ENCODE measurements at places on chromosomes 3 and 15. TPM values are rescaled to one million over a fixed set of nuclear protein-coding genes. Genes with fewer than 3 reads are reported as not detected.
A peak's percentile ranks its signal among the peaks of the same experiment; 100 is the strongest.

- no peaks in the 10 kb centered on the region for H3K4me1 ChIP-seq
- H3K4me3 ChIP-seq, result no peak overlapping the region
Measured at GRCh38 chr3:12442654-12443501, 41.4 kb upstream of the TSEN2 start.

GRCh38 chr3:11853450-11853849, 6.8 kb upstream of the TAMM41 start:
- H3K27me3 ChIP-seq, result peaks cover 30% of the 10 kb centered on the region
- H3K4me3 ChIP-seq, result no peak overlapping the region
- no peak for DNase-seq

GRCh38 chr3:171293142-171293782, 166.9 kb downstream of the TNIK start:
- DNase-seq, result no peak
- H3K4me1 ChIP-seq, result peaks cover 53% of the 10 kb centered on the region
- peaks cover 30% of the 10 kb centered on the region for H3K36me3 ChIP-seq
- H3K4me3 ChIP-seq, result no peak overlapping the region

Gene PGBD4
- total RNA-seq, result 3.4 TPM

GRCh38 chr3:172918165-172918564, 167.6 kb downstream of the ECT2 start:
- no peak for DNase-seq
- H3K36me3 ChIP-seq, result no peaks in the 10 kb centered on the region
- H3K27me3 ChIP-seq, result peaks cover 12% of the 10 kb centered on the region
- no peak overlapping the region for H3K4me3 ChIP-seq
- H3K4me1 ChIP-seq, result no peaks in the 10 kb centered on the region
- no peak overlapping the region for H3K27ac ChIP-seq

GRCh38 chr15:82139823-82140268, 94.0 kb upstream of the MEX3B start:
- no peak overlapping the region for H3K4me3 ChIP-seq
- H3K4me1 ChIP-seq, result peaks cover 5% of the 10 kb centered on the region
- H3K36me3 ChIP-seq, result peaks cover 22% of the 10 kb centered on the region
- no peaks in the 10 kb centered on the region for H3K27me3 ChIP-seq

DNA sequence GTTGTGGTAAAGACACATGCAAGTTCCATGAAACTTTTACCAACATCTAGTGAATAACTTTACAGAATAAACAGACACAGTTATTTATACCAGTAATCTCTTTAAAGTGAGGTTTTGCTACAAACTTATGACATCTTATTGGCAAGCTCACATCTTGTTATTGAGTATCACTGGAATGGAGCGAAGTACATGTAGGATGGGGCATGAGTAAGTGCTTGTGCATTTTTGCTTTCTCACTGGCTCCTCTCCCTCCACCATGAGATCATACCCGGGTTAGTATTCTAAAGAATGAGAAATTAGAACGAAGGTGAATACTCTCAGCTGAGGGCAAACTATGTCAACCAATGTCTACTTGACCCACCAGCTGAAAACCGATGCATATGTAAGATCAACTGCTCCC, 193.3 kb upstream of the ZNF717 start:
- H3K36me3 ChIP-seq, result no peaks in the 10 kb centered on the region
- H3K4me1 ChIP-seq, result no peaks in the 10 kb centered on the region
- H3K4me3 ChIP-seq, result no peak overlapping the region
- no peaks in the 10 kb centered on the region for H3K27me3 ChIP-seq
- H3K27ac ChIP-seq, result no peak overlapping the region
- no peak for DNase-seq

DNA sequence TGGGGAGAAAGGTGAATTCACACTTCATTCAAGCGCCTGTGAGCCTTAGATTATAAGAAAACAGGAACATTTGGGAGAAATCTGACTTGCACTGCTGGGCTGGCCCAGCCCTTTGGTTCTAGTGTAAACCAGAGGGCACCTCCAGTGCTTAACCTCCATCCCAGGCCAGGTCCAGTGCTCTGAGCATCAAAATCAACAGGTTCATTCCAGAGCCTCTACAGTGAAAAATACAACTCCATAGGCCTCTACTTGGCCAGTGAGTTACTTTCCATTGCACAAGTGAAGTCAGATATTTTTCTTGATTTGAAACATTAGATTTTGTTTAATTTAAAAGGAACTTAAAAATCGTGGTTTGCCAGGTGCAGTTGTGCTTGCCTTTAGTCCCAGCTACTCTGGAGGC, 3.0 kb downstream of the SNUPN start:
- no peak for DNase-seq
- peak overlapping the region; percentile 76 for H3K27ac ChIP-seq
- no peak overlapping the region for H3K4me3 ChIP-seq
- peaks cover 37% of the 10 kb centered on the region for H3K4me1 ChIP-seq
- H3K36me3 ChIP-seq, result peaks cover 37% of the 10 kb centered on the region

Data from activated T-helper 2 cell treated with anti-CD3 and anti-CD28 coated beads, Interferon-gamma antibody, Interleukin-2, Interleukin-4, amounts not matched to agents 10 μg/mL and 5 μg/mL and 100 μg/mL, durations not matched to agents 14 hours and 24 hours and 36 hours (primary cell).